T47D (cell line): ENCODE measurements at places on chromosomes 11 and 22.

DNA sequence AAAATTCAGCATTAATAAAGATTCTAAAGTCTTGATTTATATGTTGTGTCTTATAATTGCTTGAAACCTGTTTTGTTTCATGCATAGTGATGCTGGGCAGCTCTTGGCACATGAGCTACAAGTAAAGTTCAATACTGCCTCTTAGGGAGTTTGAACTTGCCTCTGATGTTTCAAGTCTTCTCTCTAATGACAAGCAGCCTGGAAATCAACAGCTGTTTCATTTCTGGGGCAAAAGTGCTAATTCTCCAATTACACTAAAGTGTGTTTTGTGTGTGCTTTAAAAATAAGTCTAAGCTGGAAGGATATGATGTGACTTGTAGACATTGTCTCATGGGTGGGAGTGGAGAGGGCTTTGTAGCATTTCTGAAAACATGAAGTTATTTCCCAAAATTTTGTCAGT is 23.7 kb upstream of the SESN3 start:
- DNase-seq, result no peak

DNA sequence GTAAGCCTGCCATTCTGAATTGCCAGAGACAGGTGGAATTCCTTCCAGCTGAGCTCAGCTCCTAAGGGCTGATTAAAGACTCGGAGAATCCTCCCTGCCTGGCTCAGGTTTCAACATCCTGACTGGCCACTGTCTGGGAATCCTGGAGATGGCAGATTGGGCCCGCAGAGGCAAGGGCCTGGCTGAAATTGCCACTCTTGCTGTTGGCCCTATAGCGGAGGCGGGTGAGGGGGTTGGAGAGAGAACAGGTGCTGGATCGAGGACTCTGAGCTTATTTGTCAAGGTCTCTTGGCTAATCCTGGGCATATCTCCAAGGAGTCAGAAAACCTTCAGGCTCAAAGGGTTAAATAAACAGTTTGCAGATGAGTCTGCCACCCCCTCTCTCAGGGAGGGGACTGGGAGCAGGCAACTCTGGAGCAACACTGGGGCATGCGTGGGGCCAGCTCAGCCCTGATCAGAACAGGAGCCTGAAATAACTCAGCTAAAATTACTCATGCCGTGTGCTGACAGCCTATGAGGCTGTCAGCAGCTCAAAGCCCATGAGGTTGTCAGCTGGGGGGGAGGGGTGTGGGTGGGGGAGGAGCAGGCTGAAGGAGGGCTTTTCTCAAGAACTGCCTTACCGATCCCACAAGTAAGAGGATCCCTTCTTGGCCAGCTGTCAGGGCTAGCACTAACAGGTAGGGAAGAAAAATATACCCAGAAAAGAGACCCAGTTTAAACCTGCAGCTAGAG is 14.7 kb upstream of the MFRP start:
- DNase-seq, result peak; percentile 73

GRCh38 chr22:48653306-48653705 is 1174.4 kb downstream of the BRD1 start:
- no peak for DNase-seq

DNA sequence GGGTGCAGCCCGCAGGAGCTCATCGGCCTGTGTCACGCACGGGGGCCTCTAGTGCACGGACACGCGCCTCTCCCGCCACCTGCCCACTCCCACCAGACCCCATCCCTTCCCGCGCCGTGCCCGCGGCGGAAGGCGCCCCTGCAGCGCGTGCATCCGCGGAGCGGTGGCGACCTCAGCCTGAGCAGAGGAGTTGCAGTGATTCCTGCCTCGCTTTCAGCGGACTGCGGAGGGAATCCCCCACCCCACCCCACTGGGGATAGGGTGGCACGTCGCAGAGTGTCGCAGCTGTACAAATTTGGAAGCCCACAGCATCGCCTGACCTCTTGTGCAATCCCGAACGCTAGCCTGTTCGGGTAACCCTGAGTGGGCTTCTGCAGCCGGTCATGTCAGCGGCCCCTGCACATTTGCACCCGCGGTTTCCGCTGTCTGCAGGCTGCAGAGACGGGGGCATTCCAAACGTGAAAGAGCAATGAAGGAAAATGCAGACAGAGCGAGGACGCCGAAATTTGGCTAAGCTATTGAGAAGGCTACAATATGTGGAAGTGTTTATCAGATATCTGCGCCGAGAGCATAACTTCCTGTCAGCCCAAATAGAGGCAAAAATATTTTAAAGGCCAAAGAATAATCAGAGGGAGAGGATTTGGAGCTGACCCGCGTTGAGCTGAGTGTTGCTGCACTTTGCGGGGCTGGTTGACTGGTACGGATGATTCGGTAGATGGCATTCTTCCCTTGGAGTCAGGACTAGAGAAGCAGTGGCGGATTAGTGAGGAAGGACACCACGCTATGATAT is 617 bp upstream of the ARHGAP20 start:
- DNase-seq, result peak; percentile 58

GRCh38 chr11:77497368-77497767 is 23.5 kb upstream of the PAK1 start:
- DNase-seq, result no peak

DNA sequence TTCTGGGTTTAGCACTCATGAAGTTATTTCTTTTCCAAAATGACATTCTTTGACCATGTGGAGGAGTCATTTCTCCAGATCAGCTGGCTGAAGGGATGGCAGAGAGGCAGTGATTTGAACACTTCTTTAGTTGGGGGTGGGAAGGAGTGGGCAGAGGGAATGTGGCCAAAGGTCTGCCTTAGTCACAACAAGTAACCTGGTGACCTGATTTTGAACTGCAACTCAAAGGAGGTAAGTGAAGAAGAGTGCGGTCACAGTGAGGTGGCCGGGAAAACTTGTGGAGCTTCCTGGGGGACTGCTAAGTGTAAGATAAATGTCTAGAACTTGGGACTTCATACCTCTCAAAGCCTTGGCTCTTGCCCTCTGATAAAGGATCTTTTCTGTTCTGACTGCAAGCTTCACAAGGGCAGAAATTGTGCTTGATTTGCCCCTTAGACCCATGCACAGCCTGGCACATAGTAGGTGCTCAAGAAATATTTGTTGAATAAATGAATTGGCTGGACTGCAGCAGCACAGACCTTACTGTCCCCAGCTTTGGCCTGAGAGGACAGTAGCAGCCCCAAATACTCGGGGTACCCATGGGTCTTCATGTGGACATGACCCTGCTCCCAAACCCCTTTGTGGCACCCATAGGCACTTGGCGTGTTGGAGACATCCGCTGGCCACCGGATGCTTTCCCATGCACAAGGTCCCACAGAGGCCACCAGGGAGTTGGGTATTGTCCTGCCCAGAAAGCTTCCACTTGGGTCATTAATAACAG is 99.0 kb upstream of the ALX4 start:
- no peak for DNase-seq

- DNase-seq, result peak; percentile 46
Observed at GRCh38 chr11:19607656-19608360, 104.8 kb upstream of the NAV2 start.

DNA sequence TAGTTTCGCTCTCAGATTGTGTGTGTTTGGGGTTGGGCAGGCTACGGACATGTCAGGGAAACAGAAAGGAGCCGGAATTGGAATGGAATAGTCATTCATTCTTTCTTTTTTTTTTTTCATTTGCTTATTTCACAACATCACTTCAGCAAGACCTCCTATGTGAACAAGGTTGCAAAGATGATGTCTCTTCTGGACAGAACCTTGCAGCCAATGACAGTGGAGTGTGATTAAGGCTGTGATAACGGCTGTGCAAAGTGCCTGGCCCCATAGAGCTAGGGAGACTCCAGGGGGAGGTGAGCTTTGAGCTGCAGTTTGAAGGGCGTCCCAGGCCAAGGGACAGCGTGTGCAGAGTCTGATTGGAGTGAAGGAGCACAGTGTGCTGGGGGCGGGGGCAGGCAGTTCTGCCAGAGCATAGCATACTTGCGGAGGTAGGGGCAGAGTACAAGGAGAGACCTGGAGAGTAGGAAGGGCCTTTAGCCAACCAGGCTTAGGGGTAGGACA is 3.4 kb downstream of the TIGD3 start:
- no peak for DNase-seq

GRCh38 chr11:10659339-10660216 is 34.0 kb downstream of the IRAG1 start:
- peak; percentile 47 for DNase-seq

DNA sequence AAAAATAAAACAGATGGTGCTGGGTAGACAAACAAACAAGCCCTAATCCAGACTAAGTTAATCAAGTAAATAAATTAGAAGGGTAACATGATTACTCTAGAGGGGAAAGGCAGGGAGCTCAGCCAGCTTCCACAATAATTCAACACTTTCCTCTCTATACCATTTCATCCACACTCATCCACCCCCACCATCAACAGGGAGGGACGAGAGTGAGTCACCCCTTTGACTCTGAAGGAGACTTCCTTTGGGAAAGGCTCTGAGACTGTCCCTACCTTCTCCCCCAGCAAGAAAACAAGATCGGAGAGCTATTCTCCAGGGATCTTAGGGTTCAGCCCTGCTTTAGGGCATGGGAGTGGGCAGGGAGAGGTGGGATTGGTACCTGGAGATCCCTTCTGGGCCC is 33.1 kb downstream of the TRIM66 start:
- DNase-seq, result no peak

DNA sequence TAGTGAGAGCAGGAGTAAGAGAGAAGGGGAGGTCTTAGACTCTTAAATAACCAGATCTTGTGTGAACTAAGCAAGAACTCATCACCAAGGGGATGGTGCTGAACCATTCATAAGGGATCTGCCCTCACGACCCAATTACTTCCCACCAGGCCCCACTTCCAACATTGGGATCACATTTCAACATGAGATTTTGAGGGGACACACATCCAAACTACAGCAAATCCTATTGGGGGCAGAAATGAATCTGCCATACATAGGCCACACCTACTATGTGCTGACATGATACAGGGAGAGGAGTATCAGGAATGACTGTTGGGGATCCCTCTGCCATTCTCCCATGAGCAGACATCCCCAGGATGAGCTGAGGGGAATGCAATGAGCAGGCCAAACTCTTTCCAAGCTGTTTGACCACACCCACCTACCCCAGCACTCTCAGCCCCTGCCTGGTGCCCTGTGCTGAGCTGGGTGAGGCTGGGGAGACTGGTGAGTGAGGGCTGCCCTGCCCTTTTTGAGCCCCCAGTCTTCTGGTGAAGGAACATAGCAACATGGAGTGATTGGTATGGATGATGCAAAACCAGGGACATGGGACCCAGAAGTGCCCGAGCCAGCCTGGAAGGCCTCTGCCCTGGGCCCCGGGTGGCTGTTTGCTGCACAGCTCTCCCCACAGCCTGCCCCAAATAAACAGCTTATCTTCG is 1.2 kb upstream of the GTSE1 start:
- DNase-seq, result no peak

GRCh38 chr22:33221568-33221967 is 163.4 kb upstream of the SYN3 start:
- DNase-seq, result no peak
